ENCODE measurements at places on chromosomes 3 and 15.

- DNase-seq, result no peak
These were observed 67.3 kb downstream of the UBE2E2 start for GRCh38 chr3:23270423-23270822.

- DNase-seq, result no peak
These were observed 6.9 kb downstream of the ST6GAL1 start for GRCh38 chr3:186937017-186937875.

DNA sequence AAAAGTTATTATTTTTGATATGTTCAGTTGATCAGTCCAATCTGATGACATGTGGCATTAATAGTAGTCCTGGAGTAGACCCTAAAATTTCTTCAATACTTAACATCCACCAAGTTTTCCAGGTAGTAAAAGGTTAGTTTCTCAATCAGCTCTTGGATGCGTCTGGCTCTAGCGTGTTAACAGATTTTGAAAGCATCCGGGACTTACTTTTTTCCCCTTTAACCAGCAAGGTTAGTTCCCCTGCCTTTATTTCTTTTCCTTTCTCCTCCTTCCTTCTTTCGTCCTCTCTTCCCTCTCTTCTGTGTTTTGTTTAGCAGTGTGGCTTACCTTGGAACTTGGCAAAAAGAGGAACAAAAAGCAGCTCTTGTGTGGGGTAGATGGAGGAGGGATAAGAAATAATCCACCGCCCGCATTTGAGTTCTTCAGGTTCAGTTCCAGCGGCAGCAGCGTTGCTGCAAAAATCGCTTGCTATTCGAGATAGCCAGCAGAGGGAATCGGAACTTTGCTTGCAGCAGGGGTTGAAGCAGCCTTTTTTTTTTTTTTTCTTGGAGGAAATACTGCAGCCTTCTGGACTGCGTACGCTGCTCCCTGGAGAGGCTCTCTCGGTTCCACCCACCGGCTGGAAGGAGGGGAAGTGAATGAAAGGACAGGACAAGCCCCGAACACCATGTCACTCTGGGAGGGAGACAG is at the start of gene RBMS3:
TSS of gene RBMS3 (plus strand) at position 668 of the 690 bp plus-strand sequence.
- DNase-seq, result peak; percentile 97

DNA sequence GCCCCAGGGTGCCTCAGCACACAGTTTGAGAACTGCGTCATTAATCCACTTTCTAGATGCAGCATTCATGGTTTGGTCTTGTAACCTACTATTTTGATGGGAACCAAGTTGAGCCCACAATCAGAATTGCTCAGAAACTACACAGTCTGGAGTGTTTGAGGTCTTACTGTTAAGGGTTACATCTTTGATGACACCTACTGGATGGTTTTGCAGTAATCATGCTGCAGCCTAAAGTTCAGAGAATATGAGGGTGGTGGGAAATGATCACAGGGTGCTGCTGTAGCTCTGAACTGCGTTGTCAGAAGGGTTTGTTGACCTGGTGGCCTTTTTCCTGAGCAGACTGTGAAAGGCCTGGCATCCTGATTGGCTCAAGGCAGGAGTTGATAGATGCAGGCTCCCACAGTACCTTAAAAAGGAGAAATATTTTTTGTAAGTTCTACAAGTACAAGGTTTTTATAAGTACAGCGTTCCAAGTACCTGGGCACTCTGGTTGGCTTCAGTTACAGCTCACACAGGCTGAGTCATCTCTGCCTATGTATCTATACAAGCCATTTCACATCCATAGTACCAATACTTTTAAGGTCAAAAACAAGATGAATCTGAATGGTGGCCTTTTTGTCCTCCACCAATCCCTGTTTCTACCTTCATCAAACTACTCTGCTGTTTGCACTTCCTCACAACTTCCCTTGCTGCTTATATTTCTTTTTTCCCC is 60.5 kb upstream of the ACKR4 start:
- peak; percentile 36 for DNase-seq

- peak; percentile 84 for DNase-seq
These were observed 26.2 kb downstream of the RBPMS2 start for GRCh38 chr15:64749167-64749566.

DNA sequence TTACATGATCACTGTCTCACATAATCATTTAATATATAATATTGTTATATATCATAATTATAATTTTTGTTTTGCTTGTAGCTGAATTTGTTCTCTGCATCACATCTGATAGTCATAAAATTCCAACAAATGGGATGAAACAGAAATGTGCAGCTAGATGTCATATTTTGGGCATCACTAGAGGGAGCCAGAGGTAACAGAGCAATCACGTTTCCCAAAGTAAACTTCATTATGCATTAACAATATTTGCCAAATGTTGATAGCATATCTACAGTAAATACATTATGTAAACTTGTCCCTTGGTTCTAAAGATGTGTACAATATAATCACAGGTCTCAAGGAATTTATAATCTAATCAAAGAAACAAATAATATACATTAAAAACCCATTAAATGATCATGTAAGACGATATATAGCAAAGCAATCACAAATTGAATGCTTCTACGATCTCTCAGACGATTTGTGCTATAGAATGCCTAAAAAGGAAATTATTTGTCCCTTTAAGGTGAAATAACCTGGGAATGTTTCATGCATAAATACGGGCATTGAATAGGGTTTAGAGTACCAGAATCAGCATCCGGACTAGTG is 234.2 kb upstream of the MCTP2 start:
- peak; percentile 22 for DNase-seq

All from EH (cell line).